Stimulated activated CD4-positive, alpha-beta T cell treated with anti-CD3 and anti-CD28 coated beads, Interleukin-1b, Interleukin-23, amount 100 ng/mL, for 1 hour (primary cell): ENCODE measurements at places on chromosomes 2 and 18.

GRCh38 chr18:63177919-63178821 is 141.4 kb downstream of the BCL2 start:
- no peak for DNase-seq

DNA sequence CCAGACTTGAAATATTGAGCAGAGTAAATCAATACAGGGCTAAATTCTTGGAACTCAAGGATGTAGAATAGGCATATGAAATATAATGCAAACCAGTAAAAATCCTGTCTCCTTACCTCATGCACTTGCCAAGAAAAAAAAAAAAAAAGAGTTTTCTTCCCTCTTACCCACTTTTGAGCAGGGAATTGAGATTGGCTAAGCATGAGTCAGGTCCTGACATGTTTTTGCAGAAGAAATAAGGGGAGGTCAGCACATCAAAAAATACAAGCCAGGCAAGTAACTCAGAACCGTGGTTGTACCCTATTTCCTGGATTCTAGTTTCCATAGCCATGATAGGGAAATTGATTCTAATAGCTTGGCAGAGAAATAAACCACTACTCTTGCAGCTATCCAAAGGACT is 1526.7 kb downstream of the LRP1B start:
- no peak for DNase-seq

GRCh38 chr18:48827291-48828193 is 123.2 kb downstream of the SMAD7 start:
- DNase-seq, result no peak

DNA sequence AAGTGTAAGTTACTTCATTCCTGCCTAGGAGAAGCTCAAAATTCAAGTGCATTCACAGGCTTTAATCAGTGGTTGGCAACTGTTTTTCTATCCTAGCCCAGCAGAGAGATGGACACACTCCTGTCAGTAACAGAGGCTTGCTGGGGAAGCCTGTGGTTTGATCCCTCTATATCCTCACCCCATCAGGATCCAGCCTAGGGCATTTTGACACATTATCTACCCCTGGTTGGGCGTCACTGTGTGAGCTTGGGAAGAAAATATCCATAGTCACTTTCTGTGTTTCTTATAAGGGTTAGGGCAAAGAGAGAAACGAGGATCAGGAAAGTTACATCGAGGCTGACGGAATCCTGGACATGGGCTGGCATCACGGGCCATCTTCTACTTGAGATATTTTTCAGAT is 10.0 kb downstream of the NT5DC4 start:
- DNase-seq, result no peak

GRCh38 chr2:59296279-59296678 is 1055.2 kb upstream of the FANCL start:
- no peak for DNase-seq

GRCh38 chr2:241454837-241455485 is 53.4 kb downstream of the STK25 start:
- DNase-seq, result no peak

DNA sequence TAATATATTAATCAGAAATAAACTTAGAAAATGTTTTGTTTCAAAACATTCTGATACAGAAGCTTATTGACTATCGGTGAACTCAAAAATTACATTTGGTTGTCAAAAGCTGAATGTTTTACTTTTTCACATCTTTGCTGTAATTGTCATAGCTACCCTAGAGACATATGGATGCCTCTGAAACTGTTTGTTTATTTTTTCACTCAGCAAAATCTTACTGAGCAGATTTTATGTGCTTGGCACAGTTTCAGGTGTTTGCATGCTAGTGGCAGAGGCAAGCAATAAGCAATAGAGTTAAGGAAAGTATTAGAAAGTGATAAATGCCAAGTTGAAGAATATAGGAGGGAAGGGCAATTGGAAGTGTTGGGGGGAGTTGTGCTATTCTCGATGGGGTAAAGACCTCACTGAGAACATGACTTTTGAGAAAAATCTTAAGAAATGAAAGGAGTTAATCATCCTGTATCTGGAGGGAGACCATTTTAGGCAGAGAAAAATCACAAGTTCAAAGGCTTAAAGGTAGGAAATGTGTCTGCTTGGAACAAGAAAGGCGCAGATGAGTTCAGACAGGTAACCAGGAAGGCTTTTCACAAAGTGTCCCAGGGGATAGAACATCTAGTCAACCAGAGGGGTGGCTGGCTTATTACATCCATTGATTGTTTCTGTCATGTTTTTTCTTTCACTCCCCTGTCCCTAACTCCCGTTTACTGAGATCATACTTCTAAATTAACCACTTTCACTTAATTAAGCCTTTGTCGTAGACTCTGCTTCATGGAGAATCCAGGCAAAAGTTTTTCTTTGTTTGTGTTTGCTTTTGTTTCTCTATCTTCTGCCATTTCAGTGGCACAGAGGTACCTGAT is 27.2 kb upstream of the COBLL1 start:
- DNase-seq, result no peak

DNA sequence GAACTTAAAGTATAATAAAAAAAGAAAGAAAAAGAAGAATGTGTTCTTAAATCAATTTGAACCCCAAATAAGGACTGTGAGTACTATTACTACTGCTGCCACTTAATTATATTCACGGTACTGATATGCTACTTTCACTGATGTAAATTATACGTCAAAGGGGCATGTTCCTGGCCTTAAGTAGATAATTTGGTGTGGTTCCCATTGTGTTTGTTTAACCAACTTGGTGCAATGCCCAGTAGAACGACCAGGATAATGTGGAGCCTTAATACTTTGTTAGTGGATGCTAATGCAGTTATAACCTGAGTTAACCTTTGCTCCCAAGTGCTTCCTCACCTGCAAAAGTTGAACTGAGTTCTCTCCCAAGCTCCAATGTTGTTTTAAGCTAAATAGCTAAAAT is 142.0 kb downstream of the NR4A2 start:
- DNase-seq, result no peak

GRCh38 chr18:42268186-42268725 is 313.2 kb downstream of the PIK3C3 start:
- DNase-seq, result no peak

- peak; percentile 71 for DNase-seq
Measured at GRCh38 chr2:130727286-130727924, 1.5 kb upstream of the GPR148 start.

DNA sequence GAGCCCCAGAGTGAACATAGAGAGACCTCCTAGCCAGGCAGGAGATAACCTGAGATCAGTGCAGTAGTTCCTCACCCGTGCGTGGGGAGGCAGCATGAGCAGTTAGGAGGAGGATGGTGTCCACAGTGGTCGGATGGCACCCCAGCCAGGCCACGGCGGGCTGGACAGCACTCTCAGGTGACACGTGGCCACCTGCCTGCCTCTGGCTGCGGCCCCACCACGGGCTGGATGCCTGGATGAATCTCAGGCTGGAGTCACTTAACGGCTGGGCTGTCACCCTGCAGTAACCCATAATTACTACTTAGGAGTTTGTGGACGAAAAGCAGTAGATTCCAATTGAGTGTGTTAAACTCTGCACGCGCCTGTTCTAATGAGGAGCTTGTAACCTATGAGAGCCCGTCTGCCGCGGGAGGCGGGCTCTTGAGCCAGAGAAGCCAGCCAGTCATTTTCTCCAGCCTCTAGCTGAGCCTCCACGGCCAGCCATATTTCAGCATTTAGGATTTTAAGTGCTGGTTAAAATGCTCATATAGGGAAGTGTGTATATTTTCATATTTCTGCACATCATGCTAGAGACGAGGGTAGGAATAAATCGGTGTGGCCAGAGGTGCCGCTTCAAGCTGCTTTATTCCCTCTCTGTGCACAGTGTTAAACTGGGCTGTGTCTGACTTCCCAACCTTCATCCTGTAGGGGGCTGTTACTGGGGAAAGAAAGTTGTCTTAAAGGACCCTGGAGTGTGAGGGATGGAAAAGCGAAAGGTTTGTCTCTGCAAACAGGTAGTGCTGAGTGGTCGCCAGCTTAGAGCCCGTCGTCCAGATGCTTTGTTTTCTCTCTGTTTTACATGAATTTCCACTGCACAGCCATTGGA is 144.0 kb downstream of the GLI2 start:
- no peak for DNase-seq

GRCh38 chr18:36127836-36128529 is 1.2 kb downstream of the SLC39A6 start:
- no peak for DNase-seq

DNA sequence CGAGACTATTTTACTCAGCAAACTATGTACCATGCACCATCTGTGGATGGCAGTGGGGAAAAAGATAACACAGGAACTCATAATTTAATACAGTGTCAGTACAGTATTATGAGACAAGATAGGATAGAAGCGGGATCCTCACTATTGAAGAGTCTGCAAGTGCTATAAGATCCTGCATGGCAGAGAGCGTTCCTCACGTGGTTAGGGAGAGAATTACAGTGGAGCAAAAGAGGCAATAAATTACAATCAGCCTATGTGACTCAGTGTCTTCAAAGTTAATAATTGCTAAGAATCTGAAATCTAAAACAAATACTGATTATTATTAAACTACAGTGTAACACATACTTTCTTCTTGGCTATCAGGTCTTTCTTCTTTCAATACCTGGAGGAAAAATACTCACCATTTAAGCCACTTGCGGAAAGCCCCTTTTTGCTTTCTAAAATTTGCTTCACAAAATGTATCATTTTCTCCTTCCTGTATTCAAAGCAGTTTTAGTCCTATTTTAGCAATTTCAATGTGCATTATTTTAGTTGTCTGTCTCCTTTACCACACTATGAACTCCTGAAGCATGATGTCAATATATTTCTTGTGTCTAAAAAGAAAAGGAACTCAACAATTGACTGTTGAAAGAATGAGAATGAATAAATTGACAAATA is 342.9 kb downstream of the SPAG16 start:
- no peak for DNase-seq

DNA sequence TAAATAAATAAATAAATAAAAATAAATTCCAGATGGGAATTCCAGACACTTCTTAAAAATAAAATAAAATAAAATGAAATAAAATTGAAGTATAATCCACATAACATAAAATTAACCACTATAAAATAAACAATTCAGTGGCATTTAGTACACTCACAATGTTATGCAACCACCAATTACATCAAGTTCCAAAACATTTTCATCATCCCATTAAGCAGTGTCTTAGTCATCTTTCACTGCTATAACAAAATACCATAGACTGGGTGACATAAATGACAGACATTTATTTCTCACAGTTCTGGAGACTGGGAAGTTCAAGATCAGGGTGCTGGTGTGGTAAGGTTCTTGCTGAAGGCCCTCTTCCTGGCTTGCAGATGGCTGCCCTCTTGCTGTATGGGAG is 22.6 kb upstream of the PROKR1 start:
- no peak for DNase-seq

DNA sequence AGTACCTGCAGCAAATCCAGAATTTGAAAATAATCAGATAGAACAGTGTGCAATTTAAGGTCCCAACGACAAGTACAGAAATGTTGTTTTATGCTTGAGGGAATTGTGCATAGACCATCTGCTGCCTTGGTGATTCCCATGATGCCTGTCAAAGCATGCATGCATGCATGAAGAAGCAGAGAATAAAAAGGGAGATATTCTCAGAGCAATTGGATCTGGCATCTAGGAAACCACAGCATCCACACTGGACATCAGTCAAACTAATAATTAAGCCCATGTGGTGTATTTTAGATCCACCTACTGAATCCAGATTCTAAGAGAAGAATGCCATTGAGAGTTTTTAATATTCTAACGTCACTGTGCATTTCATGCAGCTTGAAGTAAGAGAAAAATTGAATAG is 361.2 kb downstream of the FSIP2 start:
- DNase-seq, result no peak

DNA sequence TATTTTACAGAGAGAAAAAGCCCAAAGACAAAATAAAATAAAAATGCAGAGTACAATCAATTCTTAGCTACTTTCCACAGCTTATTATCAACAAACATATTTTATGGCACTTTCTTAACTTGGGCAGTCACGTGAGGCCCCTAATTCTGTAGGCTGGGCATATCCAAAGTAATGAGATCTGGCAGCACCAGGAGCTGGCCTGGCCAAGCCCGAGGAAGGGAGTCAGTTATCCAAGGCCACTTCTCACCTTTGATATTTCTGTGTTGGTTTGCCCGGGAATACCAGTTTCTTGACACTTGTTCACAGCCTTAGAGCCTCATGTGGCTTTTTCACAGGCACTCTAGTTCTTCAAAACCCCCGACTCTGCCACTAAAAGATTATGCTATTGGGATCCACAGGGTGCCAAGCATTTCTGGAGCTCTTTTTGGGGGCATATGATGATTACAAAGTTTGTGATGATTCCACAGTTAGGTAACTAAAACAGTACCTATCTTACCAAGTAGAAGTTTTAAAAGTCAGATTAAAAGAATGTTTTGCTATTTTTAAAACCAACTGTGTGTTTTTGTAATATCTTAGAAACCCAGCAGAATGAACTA is 90.4 kb downstream of the MEP1B start:
- DNase-seq, result no peak

GRCh38 chr2:144011098-144011497 is 508.8 kb downstream of the ZEB2 start:
- no peak for DNase-seq

GRCh38 chr2:70523996-70524965 is 29.3 kb downstream of the TGFA start:
- DNase-seq, result no peak

GRCh38 chr18:57927511-57927910 is 116.5 kb upstream of the NEDD4L start:
- no peak for DNase-seq

DNA sequence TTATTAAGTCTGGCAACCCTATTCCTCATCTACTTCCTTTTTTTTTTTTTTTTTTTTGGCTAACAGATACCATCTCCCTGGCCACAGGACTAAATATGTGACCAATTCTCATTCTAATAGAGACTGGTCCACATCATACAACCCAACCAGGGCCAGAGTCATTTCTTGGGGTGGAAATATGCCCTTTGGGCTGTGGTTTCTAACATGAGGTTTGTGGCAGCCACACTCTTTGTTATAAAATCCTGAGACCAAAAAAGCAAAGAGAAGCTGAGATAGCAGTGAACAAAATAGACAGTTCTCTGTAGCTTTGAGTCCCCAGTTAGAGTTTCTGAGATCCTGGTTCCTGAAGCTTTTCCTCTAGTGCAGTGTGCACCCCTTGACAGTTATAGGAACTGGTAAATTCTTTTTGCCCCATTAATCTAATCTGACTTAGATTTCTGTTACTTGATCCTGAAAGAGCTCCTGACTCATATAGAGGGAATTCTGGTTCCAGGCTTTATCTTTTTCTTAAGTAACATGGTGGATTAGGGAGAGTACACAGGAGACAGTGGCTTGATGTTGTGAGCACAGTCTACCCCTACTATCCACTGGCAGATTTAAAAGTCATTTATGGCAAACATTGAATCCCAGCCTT is 86.8 kb downstream of the MAIP1 start:
- DNase-seq, result no peak
